Activated T-cell treated with anti-CD3 and anti-CD28 coated beads for 4 hours (primary cell): ENCODE measurements at places on chromosomes 4 and X.

DNA sequence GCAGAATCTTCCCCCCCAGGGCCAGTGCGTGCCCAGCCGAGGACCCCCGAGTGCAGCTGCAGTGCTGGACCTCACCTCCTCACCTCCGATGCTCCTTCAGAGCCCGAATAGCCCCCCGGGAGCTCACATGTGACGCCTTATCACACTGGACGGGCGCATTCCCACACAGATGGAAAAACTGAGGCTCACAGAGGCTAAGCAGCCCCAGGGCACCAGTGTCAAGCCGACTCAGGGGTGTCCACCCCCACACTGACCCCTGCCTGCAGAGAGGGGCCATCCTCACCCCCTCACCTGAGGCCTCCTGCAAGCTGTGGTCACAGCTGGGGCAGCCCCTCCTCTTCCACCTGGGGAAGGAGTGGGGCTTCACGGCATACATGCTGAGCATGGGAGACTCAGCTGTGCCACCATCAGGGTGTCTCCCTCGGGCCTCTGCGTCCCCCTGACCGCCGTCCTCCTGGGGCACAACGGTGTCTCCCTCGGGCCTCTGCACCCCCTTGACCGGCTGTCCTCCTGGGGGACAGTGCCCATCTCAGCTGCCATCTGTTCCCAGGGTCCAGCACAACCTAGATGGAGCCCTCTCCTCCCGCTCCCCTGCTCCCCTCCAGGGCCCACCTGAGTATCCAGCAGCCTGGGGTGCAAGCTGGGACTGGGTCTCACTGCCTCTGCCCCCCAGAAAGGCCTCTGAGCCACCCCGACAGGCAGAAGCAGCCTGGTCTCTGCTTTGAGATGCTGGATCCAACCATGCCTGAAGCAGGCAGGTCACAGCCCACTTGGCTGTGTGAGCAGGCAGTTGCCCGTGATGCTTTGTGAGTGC lies 85.3 kb upstream of the NKX1-1 start:
- no peak for DNase-seq

DNA sequence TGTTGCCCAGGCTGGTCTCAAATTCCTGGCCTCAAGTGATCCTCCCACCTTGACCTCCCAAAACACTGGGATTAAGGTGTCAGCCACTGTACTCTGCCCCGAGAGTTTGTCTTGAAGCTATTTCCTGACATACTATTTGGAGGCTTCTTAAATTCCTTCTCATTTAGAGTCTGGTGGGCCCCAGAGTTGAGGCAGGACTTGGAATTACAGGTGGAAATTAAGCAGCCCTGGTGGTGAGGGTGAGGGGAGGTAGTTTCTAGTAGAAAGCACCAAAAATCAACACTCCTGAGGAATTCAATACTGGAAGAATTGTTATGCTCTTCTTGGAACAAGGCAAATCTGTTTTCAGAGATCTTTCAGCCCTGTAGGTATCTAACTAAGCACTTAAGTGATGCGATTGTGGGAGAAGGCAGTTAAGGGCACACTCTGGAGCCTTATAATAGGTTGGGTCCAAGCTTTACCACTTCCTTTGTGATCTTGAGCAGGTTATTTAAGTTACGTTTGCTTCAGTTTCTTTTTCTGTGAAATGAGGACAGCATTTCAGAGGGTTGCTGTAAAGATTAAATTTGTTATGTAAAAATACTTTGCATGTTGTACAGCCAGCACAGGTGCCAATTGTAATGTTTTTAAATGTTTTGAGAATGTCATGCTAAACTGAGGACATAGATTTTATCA lies 200.7 kb downstream of the SOWAHB start:
- DNase-seq: no peak

DNA sequence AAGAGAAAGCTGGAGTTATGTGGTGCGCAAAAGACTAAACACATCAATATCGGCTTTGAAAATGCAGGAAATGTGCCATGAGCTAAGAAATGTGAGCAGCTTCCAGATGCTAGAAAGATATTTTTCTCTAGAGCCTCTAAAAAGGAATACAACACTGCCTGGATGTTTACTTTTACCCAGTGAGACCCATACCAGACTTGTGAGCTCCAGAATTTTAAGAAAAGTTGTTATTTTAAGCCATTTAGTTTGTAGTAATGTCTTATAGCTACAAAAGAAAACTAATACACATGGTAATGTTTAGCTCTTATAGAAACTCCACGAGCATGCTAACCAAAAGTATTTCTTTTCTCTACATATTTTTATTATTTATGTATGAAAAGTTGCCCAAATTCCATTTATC lies 1389.4 kb downstream of the C4orf33 start:
- no peak for DNase-seq

- no peak for DNase-seq
These were observed 50.1 kb upstream of the CRMP1 start for GRCh38 chr4:5942947-5943346.

- DNase-seq: no peak
These were observed 549.9 kb upstream of the AMOT start for GRCh38 chrX:113390531-113390930.
